ENCODE measurements at places on chromosomes 7 and 10. TPM values are rescaled to one million over a fixed set of nuclear protein-coding genes. Genes with fewer than 3 reads are reported as not detected.

CAV1 gene
- total RNA-seq: not detected

CDK1 gene
- 180 TPM for total RNA-seq

AKR1E2 gene
- total RNA-seq: 7.1 TPM

GIMAP2 gene
- 49.5 TPM for total RNA-seq

CYP2C9 gene
- not detected for total RNA-seq

Data from activated naive CD4-positive, alpha-beta T cell treated with anti-CD3 and anti-CD28 coated beads for 36 hours (primary cell).